Activated CD4-positive, alpha-beta T cell treated with anti-CD3 and anti-CD28 coated beads for 4 hours (primary cell): ENCODE measurements at places on chromosomes 7 and 10.

- no peak for DNase-seq
Measured at GRCh38 chr10:50304660-50305059, 53.3 kb upstream of the ASAH2 start.

GRCh38 chr10:44339218-44339617 lies 45.7 kb downstream of the CXCL12 start:
- no peak for DNase-seq

DNA sequence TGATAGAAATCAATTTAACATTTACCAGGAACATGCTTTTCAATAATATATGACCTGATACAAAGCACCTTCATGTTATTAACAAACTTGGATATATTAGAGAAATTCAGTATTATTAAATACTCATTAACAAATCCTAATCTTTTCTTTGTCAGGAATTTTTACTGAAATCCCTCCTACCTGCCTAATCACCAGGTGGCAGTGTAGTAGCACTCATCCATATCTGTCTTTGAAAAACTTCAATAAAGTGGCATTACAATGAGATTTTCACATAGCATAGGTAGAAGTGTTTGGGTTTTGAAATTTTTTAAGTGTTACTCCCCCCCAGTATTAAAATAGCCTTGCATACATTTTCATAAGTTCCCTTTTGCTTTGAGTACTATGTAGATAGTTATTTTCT lies 1246.6 kb upstream of the LRRN3 start:
- DNase-seq = no peak

GRCh38 chr7:127888411-127888810 lies 142.8 kb downstream of the LRRC4 start:
- DNase-seq = no peak

GRCh38 chr7:42315631-42316030 lies 78.6 kb upstream of the GLI3 start:
- DNase-seq = no peak

DNA sequence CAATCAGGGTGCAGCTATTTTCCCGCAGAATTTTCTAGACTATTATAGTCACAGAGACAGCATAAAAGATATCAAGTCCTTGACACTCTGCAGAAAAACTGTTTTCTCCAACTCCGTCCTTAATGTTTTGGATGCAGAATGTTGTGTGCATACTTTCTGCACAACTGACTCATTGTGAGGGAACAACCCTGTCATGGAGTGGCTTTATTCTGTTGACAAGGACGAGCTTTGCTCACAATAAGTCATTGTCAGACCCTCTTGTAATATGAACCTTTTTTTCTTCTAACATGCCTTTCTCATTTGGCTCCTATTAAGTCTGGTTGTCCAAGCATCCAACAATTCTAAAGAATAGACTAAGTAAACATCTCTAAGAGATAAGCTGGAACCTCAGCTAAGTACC lies 17.3 kb downstream of the ABCB4 start:
- DNase-seq = no peak

DNA sequence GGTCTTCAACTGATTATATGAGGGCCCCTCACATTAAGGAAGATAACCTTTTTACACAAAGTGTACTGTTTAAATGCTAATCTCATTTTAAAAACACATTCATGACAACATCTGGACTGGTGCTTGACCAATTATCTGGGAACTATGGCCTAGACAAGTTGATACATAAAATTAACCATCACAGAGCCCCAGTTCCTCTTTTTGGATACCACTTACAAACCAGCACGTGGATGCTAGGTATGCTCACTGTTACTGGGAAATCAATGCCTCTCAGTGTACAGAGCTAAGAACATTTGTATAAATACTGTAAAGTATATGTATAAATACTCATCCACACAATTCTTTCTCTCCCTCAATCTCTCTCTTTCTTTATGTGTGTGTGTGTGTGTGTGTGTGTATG lies 1217.8 kb upstream of the LRRTM3 start:
- DNase-seq = no peak

GRCh38 chr7:100686201-100686821 lies 7.7 kb downstream of the GIGYF1 start:
- DNase-seq = no peak

DNA sequence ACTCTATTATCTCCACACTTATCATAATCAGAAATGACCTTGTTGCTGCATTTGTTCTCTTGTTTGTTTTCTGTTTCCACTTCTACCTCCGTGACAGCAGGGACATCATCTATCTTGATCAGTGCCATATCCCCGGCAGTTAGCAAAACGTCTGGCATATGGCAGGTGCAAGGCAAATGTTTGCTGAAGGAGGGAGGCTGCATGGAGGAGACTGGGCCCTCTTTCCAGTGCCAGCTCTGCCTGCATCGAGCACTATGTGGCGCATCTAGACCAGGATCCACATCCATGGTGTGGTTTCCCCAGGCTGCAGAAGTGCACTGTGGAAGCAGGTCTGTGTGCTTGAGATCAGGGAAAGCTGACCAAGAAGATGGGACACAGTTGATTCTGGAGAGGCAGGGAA lies 181.2 kb downstream of the KCNMA1 start:
- DNase-seq = no peak

DNA sequence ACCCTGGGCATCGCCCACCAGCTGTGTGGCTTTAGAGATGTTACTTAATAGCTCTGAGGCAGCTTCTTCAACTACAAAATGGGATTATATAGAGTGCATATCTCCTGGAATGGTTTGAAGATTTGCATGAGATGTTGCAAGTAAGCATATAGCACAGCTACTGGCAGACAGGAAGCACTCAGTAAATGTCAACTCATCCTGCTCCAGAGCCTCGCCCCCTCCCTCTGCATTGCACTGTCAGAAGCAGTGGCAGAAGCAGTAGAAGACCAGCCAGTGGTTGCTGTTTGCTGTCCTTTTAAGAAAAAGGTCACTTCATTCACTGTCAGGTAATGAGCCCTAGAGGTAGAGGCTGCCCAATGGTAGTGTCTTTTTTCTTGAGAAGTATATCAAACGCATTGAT lies 180.0 kb upstream of the GHITM start:
- no peak for DNase-seq

DNA sequence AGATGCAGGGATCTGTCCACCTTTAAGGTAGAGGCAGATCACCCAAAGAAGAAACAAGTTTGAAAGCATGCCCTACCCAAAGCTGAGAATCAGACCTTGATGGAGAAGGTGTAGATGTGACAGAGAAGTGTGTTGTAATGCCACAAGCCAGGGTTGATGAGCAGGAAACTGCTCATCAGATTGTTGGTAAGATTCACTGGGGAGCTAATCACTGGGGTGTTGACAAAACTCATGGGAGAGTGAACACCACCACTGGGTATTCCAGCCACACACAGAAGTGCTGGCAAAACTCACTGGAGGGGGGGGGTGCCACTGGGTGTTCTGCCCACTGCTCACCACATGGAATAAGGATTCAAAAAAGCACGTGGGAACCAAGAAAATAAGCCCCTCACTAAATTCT lies 95.2 kb downstream of the IQUB start:
- DNase-seq = no peak

GRCh38 chr7:128459394-128459878 lies 3.8 kb downstream of the HILPDA start:
- peak; percentile 72 for DNase-seq

DNA sequence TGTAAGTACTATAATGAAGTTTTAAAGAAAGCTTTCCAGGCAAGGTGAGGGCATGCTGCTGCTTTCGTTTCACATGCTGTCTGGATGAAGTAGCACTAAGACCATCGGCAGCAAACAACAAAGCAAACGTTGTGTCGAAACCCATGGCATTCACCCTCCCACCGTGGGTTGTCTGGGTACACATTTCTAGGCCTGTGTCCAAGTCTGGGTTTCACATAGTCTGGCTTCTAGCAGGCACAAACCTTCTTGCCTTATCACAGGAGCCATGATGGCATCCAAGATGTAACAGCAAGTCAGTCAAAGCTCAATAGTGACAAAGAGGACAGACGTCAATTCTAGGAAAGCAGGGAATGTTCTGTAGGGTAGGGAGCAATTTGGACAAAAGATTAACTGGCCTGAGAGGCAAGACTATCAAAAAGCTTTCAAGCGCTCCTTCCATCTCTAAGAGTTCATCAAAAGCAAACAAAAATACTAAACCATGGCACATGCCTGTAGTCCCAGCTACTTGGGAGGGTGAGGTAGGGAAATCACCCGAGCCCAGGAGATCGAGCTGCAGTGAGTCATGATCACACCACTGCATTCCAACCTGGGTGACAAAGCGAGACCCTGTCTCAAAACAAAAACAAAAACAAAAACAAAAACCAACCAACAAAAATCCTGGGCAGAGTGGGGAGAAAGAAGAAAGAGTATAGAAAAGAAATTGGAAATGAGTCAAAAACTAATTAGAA lies 42.7 kb downstream of the PAXIP1 start:
- no peak for DNase-seq

GRCh38 chr7:2388637-2388954 lies 14.8 kb upstream of the CHST12 start:
- DNase-seq = no peak
